ENCODE measurements at places on chromosomes 16 and 17. TPM values are rescaled to one million over a fixed set of nuclear protein-coding genes. Genes with fewer than 3 reads are reported as not detected.

Gene CD300C
- 0.19 TPM for total RNA-seq

GRCh38 chr17:7478276-7479212, 887 bp downstream of the ZBTB4 start:
- peak; percentile 79 for DNase-seq

GRCh38 chr17:18321309-18321708, 6.2 kb downstream of the SMCR8 start:
- no peak for DNase-seq

DNA sequence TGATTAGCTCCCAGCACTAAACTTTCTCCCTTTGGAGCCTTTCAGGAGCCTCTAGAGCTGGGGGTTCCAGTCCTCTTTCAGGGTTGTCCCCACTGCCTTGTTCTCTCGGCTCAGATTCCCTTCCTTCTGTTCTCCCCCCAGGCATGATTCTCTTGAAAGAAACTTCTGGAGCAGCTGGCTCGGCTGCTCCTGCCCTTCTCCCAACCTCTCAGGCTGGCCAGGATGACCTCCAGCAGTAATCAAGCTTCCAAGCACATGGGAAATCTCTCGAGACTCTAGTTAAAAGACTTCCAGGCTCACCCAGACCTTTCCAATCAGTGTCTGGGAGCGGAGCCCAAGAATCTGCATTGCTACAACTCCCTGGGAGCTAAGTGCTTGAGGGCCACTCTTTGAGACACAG, 3.6 kb downstream of the SDK2 start:
- DNase-seq, result no peak

- DNase-seq, result no peak
These were observed 3.3 kb upstream of the ABCC3 start for GRCh38 chr17:50631195-50631907.

Gene FSCN2
- total RNA-seq, result 6.3 TPM

All from B cell (primary cell).